ENCODE measurements at places on chromosomes 16 and 17. TPM values are rescaled to one million over a fixed set of nuclear protein-coding genes. Genes with fewer than 3 reads are reported as not detected.

DNA sequence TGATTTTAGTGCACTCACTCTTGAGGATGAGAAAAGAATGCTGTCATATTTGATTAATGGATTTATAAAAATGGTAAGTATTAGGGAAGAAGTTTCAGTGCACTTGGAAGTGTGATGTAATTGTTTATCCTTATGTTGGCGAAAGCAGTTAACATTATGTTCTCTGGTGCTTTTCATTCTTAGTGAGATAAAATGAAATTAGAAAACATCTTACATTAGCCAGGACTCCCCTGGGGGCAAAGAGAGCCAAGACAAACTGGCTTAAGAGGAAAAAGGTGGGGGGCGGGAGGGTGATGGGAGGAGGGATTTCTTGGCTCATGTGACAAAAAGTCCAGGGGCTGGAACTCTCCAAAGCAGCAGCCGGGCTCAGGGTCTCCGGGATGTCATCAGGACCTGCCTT, 73.2 kb downstream of the KNOP1 start:
- DNase-seq, result peak; percentile 23

- no peak for DNase-seq
Observed at GRCh38 chr17:29091606-29092289, 48.8 kb downstream of the PIPOX start.

WNK4 gene
- under 0.01 TPM for total RNA-seq

DNA sequence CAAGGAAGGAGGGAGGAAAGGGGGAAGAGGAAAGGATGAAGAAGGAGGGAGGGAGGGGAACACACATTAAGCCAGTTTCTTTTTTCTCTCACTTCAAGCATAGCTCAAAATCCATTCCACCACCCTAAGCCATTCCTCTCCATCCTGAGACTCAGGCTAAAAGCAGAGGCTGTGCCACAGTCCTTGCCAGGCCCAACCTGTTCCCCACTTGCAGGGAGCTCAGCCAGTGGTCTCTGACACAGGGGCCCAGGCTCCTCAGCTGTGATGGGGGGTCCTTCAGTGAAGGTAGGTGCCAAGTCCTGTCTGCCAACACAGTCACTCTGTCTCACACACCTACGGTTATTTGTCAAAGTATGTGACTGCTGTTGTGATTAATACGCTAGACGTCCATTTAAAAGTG, 44.6 kb downstream of the SDK2 start:
- no peak for DNase-seq

CCDC154 gene
- 0.50 TPM for total RNA-seq

GRCh38 chr17:65638221-65638975, 77.0 kb upstream of the AXIN2 start:
- DNase-seq, result peak; percentile 88

DNA sequence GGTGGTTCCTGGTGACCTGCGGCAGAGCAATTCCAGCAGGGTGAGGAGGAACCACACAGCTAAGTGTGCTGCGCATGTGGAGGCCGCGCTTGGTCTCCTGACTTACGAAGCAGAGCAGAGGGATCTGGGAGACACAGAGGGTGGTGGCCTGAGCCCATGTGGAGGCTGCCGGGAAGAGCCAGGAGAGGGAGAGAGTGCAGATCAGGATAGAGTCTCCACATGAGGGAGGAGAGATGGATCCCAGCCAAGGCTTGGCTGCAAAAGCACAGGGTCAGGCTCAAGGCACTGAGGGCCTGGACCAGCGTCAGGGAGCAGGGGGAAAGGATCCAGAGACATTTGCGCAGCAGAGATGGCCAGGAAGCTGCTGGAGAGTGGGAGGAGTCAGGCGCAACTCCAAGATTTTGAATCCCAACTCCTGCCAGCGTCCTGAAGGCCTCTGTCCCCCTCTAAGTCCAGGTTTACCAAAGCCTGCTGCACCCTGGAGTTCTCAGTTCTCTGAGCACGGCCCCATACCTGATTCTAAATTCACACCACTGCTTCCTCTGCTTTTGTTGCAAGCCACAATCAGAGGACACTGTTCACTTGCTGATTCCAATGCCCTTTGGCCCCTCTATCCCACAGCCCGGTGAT, 11.3 kb upstream of the MLLT6 start:
- DNase-seq, result peak; percentile 45

GRCh38 chr17:5131146-5131715, 15.4 kb downstream of the USP6 start:
- no peak for DNase-seq

- peak; percentile 93 for DNase-seq
Observed at GRCh38 chr17:55454906-55455474, 33.4 kb upstream of the MMD start.

IL32 gene
- 4.4 TPM for total RNA-seq

CES3 gene
- total RNA-seq, result 1.3 TPM

MSRB1 gene
- 5.6 TPM for total RNA-seq

OR1F1 gene
- not detected for total RNA-seq

DNA sequence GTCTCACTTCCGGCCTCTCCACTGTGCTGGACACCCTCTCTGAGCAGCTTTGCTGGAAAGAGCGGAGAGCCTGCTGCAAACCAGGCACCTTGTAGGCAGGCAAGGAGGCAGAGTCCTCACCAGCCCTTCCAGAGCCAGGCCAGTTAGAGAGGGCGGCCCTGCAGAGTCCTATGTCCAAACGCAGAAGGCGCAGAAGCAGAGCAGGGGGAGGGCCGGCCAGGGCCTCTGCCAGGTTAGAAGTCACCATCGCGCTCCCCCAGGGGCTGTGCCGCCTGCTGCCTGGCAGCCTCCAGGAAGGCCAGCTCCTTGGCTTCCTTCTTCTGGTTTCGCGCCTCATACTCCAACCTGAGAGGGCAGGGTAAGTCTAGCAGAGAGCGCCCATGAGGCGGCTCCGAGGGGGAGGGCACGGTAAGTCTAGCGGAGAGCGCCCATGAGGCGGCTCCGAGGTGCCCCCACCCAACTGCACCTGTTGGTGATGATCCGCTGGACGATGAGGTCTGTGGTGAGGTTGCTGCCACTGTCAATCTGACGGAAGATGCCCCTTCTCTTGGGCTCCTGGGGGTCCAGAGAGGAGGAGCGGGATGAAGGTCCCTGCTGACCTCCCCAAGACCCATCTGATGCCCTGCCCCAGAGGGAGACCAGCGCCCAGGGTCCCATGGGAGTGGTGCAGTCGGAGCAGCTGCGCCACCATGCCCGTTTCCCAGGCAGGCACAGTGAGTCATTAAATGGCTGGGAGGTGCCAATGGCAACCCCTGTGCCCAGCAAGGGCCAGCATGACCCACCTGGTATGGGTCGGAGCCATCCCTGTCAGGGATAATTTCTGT, 2.8 kb downstream of the NPB start:
- no peak for DNase-seq

GRCh38 chr16:66933776-66934137, 445 bp downstream of the CIAO2B start:
- no peak for DNase-seq

- peak; percentile 63 for DNase-seq
Observed at GRCh38 chr17:33090806-33091205, 99.2 kb downstream of the SPACA3 start.

TSPOAP1 gene
- 4.0 TPM for total RNA-seq

DNA sequence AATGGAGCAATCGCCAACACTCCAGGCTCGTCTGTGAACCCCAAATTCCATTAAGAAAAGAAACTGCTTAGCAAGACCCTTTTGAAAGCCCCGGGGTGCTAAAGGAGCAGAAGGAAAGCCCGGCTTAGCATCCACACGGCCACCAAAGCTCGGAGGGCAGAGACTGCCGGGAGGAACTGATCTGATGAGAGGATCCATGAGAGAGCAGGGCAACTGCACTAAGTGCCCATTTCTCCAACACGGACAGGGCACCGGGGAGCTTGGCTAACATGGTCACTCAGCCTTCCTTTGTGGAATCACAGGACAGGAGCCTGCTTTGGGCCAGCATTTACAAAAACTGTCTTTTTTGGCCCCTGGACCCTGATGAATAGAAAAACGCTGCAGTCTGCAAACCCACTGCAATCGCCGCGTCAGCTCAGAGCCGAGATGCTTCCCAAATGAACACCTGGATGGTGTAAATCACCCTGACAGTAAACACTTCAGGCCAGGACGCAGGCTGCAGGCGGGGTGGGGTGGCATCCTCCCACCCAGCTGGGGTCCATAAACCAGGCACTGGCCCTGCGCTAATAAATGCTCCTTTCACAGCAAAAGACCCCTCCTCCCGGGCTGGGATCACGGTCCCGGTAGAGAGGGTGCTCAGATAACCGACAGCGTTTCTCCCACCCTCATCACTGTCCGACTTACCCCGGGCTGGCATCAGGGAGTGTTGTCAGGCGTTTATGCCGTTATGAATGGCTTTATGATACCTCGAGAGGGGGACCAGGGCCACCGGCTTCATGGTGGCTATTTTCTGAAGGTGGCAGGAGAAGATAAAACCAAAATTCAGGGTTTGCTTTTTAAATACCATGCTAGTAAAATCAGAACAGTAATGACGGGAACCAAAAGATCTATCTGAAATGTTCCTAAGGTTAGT, 299.5 kb downstream of the IRF8 start:
- DNase-seq, result no peak

DNA sequence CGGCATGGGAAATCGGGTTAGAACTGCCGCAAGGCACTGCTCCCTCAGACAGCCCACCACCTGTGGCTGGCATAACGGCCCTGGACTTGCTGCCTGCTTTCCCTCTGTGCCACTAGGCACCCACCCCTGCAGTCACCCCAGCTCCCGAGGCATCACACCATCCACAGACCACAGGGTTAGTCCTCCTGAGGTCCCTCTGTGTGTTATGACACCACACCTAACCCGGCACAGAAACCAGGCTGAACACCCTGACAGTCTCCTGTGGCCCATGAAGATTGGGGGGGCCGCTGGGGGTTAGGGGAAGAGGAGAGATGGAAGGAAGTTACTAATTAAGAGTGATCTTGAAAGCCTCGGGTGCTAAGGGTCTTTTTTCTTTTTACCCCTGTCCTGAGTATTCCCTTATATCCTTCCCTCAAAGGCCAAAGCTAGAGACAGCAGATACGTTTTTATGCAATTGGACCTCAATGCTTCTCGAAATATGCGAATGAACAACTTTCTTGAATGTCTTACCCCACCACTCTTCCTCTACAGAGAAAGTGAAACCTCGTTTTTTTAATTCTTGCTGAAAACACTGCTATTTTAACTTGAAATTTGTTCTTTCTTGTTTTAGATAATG, 7.0 kb downstream of the CYTH1 start:
- no peak for DNase-seq

- DNase-seq, result no peak
Observed at GRCh38 chr17:77748436-77748835, 210.1 kb upstream of the TNRC6C start.

SPATA33 gene
- total RNA-seq, result 2.0 TPM

DNA sequence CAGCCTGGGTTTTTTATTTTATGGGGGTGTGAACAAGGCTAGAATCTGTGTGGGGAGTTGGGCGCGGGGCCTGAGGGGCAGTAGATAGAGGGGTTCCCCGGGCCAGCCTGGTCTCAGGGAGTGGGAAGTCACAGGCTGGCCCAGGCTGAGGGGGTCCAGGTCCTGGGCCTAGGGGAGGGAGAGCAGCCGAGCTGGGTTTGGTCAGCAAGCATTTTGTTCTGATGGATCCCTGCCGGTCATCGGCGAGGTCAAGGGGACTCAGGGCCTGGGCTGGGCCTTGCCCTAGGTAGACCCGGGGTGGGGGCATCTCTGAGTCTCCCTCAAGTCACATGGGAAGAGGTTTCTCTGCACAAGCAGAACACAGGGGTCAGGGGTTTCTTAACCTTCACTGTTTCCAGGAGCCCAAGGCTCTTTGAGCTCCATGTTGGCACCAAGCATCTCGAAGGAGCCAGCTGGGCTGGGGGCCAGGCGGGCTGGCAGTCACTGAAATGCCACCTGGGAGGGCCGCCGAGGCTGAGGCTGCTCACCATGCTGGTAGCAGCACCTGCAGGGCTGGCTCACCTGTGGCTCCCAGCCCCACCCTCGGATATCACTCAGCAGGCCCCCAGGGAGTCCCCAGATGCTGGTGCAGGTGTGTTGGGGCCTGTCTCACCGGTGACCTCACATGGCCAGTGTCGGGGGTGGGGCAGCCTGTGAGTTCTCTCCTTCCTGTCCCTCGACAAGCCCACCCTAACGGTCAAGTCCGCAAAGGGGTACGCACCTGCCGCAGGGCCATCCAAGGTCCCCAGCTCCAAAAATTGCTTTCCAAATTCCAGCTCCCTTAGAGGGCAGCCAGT, 41.0 kb downstream of the SLC7A5 start:
- no peak for DNase-seq

All from fibroblast of lung (primary cell).